Right cardiac atrium (tissue), 5 donors: ENCODE measurements at places on chromosomes 2 and 18. TPM values are rescaled to one million over a fixed set of nuclear protein-coding genes. Genes with fewer than 3 reads are reported as not detected.

DNA sequence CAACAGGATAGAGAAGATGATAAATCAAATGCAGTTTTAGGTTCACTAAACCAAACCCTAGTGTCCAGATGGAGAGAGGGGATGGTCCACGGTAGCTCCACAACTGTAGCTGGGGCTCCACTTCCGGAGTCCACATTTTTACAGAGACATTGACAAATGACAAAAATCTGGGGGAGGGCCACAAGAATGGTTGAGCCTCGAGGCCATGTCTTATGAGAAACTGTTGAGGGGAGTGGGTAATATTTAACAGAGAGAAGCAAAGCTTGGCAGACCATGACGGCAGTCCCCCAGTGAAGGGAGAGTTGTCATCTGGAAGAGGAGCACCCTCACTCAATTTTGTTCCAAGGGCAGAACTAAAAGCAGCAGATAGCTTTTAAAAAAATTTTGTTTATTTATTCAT lies 17.6 kb upstream of the EPHA4 start:
- no peak for DNase-seq

Gene NCKAP5
- polyA plus RNA-seq: 3.8 TPM

Gene TPO
- polyA plus RNA-seq: 1.4 TPM

Gene IL1F10
- polyA plus RNA-seq: not detected

DNA sequence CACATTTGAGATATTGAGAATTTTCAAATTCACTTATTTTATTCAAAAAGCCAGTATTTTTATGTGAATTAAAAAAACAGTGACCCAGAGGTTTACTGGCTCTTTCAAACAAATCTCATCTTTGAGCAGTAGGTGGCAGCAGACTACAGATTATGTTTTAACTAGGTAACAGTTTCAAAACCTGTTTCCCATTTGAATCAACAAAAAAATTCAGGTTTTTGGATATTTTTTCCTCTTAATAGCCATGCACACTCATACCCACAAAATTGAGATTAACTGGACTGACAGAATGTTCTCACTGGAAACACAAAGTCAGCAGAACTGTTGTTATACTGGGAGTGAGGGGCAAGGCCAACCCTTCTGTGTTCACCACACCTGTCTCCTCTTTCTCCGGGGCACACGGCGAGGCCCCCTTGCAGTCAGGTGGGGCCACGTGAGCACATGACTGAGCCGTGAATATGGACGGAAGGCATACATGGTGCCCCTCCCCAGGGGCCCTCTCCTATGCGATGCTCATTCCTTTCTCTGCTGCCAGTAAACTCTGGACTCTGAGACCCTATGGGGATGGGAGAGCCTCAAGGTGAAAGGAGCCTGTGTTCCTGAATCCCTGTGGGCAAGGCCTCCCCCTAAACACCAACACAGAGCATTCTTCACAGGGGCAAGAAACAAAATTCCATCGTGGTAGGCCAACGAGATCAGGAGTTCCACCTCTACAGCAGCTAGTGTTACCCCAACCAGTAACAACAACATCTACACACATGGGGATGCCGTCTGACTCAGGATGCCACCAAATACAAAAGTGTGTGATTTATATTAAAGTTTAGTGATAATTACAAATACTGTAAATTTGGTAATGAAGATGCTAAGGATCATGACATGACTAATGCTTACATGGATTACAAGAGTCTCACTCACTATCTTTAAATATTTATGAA lies 80.4 kb downstream of the LPIN2 start:
- DNase-seq: no peak

DNA sequence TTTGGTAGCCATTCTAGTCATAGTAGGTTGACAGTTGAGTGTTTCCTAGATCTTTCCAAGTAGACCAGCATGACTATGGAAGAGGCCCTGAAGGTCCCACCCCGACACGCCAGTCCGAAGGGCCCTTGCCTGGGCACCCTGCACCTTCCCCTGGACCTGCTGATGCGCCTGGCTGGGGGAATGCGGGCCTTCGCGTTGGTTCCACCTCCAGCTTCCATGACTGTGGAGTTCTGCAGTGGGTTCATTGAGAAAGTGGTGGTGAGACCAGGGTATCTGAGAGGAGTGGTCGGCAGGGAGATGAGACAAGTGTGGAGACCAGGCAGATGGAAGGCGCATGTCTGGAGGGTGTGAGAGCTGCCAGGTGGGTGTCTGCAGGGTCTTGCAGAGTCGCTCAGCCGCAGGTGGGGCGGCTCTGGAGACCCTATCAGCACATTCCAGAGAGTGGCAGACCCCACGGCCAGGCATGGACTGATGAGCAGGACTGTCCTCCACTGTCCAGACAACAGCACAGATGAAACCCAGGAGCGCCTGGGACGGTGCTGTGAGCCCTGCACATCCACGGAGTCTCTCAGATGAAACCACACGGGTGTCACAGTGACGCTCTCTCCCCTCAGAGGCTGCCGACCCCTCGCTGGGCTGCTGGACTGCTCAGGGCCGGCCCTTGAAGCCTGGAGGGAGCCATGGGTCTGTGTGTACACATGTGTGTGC lies 182.5 kb upstream of the HDAC4 start:
- no peak for DNase-seq
